Stimulated activated CD4-positive, alpha-beta T cell treated with anti-CD3 and anti-CD28 coated beads, Interleukin-1b, Interleukin-23, amount 100 ng/mL, for 1 hour (primary cell): ENCODE measurements at places on chromosomes 5 and 9.

GRCh38 chr5:137902408-137903133 lies 13.3 kb downstream of the PKD2L2 start:
- no peak for DNase-seq

GRCh38 chr5:5420251-5420650 lies 2.2 kb upstream of the ICE1 start:
- no peak for DNase-seq

DNA sequence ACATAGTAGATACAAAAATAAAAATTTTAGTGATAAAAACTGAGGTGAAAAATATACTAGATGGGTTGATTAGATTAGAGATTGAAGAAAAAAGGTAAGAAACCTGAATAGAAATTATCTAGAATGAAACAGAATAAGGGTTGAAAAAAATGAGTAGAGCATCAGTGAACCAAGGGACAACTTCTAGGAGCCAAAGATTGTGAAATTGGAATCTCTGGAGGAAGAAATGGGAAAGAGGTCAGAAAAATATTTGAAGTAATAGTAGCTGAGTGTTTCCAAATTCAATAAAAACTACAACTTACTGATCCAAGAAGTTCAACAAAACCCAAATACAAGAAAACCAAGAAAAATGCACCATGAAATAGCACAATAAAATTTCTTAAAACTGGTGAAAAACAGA lies 116.6 kb upstream of the STARD4 start:
- no peak for DNase-seq

GRCh38 chr5:152144556-152144955 lies 219.9 kb upstream of the GLRA1 start:
- DNase-seq, result no peak
